ENCODE measurements at places on chromosomes 4 and X.

GRCh38 chrX:64191281-64192010 lies 14.1 kb downstream of the AMER1 start:
- DNase-seq, result no peak

DNA sequence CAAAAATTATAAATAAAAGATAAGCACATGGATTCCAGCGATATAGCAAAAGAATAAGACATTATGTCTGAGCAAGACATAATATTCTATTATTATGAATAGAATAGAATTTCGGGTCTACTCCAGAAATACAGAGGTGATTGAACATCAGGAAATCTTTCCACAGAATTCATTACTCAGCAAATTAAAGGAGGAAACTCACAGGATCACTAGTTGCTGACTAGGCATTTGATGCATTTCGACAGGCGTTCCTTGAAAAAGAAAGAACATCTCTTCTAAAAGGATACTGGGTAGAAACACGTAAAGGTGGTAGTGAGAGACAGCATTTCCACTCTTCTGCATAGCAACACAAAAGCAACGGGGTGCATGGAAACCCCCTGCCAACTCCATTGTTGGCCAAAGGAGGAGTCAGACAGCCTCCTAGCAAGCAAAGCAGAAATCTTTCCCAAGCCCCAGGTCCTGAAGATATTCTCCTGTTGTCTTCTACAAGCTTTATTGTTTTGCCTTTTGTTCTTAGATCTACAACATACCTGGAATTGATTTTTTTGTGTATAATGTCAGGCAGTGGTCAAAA lies 14.3 kb upstream of the PDZD4 start:
- no peak for DNase-seq

- DNase-seq, result no peak
Measured at GRCh38 chrX:635428-636090, 5.0 kb downstream of the SHOX start.

DNA sequence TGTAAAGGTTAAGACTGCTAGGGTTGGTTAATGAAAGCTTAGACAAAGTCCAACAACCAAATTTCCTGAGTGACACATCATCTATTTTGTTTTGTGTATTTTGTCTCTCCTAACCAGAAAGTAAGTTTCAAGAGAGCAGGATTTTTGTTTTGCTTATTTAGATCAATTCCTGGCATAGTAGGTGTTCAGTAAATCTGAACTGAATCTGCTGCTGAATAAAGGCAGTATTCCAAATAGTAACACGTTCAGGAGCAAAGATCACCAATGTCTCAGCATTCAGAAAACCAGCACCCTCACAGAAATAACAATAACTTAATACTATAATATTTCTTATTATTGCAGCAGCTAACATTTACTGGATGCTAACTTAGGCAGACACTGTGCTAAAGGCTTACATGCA lies 12.2 kb downstream of the FBXW7 start:
- DNase-seq, result no peak

GRCh38 chr4:173436149-173436579 lies 37.2 kb upstream of the SCRG1 start:
- no peak for DNase-seq

GRCh38 chrX:2188330-2188792 lies 312.4 kb downstream of the DHRSX start:
- DNase-seq, result no peak

GRCh38 chr4:87505862-87506261 lies 23.3 kb downstream of the SPARCL1 start:
- no peak for DNase-seq

GRCh38 chr4:3662516-3662915 lies 103.7 kb upstream of the ADRA2C start:
- no peak for DNase-seq

DNA sequence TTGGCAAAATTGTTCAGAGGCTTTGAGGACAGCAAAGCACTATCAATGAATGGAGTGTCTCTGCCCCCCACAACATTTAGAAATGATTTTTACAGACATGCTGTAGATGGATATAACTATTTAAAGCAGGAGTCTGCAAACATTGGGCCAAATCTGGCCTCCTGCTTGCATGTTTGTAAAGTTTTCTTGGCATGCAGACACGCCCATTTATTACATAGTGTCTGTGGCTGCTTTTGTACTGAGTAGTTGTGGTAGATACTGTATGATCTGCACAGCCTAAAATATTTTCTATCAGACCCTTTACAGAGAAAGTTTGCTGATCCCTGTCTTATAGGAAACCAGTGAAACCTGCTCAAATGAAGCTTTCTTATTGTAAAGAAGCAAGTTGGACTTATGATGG lies 45.5 kb upstream of the PHEX start:
- no peak for DNase-seq

DNA sequence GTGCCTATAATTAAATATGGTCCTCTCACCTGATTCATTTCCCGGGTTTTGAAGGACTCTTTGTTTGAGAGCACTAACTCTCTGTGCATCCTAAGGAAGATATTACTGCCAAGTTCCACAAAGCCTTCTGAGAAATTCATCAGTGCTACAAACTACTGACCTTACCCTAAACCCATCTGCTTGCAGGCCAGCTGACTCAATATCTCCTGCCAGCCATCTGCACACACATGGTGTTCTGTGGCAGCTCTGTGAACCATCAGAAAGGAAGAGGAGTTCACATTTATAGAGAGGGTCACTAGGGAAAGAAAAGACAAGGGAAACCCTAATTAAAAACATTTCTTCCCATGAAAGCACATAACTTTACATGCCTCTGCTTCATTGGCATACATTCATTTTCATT lies 156.7 kb downstream of the ATP10D start:
- DNase-seq, result no peak

- DNase-seq, result no peak
Measured at GRCh38 chr4:94757192-94758140, at the start of gene BMPR1B. TSS of gene BMPR1B (plus strand) at chr4:94757955. CDS start at chr4:95104425, 346,470 bp downstream.

GRCh38 chrX:18203631-18204030 lies 17.1 kb downstream of the BEND2 start:
- DNase-seq, result no peak

GRCh38 chrX:137290011-137290410 lies 256.2 kb upstream of the GPR101 start:
- DNase-seq, result no peak

DNA sequence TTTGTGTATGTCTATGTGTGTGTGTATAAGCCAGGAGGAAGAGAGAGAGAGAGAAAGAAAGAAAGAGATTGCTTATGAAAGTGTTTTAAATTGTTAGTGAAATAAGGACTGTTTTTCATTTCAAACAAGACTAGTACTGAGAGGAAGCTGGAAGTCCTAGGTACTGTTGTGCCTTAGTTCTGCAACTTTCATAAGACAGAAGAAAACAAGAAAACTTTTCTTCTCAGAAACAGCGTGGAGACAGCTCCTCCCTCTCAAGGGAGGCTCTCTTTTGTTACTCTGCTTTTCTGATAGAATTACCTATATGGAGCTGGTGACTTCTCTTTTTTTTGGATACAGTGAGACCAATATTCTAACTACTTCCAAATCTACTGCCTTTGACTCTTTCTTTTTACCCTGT lies 62.5 kb downstream of the BANK1 start:
- no peak for DNase-seq

DNA sequence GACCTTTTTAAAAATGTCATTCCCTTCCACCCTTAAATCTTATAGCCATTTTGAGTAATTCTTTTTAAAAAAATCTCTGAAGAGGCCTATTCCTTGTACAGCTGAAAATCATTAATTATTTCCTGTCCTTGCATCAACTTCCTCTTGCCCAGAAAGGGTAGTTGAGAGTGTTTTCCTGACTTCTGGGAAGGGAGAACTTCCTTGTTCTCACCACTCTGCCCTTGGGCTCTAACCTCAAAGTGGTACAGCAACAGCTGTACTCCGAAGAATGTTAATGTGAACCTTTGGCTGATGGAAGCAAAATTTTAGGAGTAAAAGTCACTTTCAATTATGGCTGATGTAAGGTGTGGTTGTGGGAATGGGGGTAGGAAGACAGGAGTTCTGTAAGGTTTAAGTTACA lies 15.1 kb upstream of the FABP2 start:
- no peak for DNase-seq

GRCh38 chrX:124328765-124329164 lies 3.7 kb upstream of the TEX13D start:
- no peak for DNase-seq

DNA sequence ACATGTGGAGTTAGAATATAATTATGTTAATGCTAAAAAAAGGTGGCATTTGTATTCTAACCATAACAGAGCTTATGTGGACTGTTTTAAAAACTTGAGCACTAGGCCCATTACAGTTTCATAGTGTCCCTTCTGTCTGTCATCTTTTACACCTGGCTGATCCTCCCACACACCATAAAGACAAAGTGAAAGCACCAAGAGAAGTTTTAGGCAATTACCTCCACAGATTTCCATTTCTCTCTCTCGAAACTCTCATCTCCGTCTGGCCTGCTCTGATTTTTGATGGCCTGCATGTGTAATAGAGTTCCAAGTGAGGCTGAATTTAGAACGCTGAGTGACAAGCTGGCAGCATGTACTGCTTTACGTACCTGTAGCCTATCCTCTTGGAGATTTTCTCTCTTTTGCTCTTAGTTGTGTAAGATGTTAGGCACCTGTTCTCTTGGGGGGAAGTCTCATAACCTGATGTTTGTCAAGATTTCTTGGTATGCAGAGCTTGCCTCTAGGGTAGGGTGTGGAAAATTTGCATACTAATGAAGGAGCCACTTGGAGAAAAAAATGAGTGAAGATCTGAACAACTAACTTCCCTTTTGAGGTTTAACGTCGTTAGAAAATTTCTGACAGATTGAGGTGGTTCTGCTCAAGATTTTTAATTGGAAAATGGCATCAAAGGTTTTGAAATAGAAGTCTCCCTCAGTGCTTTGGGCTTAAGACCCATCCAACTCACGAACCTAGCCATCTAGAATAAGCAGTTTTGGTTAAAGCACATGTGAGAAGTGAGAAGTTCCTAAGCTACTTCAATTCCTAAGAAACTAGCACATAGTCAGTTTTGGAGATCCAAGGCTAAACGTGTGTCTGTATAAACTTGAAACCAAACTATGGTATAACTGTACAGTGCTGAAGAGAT lies 57.6 kb upstream of the RAP1GDS1 start:
- no peak for DNase-seq

- no peak for DNase-seq
Measured at GRCh38 chr4:26083987-26084386, 170.0 kb downstream of the SMIM20 start.

DNA sequence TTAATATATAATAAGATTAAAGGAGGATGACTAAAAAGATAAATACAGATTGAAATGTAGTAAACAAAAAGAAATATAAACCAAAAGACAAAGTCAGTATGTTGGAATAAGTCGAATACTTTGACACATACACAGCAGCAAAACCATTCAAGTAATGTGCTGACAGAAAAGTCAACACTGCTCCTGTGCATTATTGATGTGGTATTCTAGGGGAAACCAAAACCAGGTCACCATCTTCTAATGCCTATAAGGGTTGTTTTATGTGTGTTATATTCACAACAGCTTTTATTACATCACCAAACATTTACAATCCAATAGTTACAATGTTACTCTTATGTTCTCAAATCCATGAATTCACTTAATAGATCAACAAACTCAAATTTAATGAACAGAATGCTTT lies 111.8 kb upstream of the DKK2 start:
- DNase-seq, result no peak

DNA sequence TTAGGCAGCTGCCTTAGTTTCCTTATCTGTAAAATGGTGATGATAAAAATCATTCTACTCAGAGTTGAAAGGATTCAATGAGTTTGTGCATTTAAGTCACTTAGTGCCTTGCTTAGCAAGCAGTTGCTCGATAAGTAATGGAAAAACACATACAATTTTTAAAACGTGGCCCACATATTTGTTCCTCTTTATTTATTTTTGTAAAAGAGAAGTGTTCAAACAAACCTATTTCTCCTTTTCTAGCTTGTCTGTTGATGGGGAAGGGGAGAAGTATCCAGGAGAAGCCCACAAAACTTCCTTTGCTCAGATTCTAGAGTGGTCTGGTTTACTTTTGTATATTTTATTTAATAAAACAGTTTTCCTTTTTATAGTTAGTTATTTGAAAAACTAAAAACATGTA lies 3.3 kb upstream of the HPGDS start:
- no peak for DNase-seq
